ENCODE measurements at places on chromosomes 2 and 18.
A peak's percentile ranks its signal among the peaks of the same experiment; 100 is the strongest.

- DNase-seq: no peak
Observed at GRCh38 chr2:85264471-85264870, 63.3 kb downstream of the TGOLN2 start.

DNA sequence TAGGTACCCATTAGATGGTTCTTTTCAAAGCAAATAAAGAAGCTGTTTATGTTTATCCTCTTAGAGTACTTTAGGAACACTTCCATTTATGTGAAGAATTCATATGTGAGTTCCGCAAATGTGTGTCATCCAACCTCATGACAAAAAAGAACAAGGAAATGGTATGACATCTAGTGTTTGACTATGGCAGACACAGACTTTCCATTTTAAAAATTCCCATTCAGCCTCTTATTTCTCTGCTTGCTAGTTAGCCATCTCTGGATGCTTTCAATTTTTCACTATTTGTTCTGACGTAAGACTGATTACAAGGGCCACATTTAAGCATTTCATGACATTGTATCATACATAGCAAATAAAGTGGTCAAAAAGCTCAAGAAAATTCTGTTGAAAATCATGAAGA, 103.0 kb downstream of the ZAP70 start:
- no peak for DNase-seq

DNA sequence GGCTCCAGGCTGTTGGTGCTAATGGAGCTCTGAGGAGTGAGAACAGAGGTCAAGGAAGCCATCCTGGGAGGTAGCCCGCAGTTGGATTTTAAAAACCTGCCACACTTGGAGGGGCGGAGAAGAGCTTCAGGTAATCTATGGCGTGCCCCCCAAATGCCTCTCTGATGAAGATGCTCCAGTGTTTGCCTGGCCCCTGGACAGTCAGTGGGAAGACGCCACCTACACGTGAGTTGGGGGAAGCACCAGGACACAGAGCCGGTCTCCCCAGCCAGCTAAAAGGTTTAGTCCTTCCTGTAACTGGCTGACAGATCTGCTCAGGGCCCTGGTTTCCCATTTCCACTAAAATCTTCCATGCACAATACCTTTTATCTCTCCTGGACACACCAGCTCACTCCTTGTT, 225.0 kb downstream of the TTC32 start:
- DNase-seq: no peak

GRCh38 chr18:48188609-48189008, 220.6 kb downstream of the ZBTB7C start:
- no peak for DNase-seq

DNA sequence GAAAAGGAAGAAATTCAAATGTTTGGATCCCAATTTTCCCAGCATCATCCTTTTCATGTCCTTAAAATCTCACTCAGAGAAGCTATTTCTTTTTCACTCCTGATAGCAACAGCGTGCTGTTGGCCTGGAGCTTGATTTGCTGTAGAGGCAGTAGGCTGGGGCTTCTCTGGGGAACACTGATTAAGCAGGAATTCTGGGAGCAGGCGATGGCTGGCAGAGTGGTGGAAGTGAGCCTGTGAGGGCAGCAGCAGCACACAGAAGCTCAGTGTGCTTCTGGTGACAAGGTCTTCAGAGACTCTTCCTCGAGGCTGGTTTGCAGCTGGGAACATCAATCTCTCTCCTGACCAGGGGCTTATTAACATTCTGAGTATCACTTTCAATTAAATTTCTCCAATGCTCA, 284.6 kb downstream of the DPP10 start:
- no peak for DNase-seq

- DNase-seq: no peak
Observed at GRCh38 chr2:230896346-230897115, 28.5 kb downstream of the GPR55 start.

DNA sequence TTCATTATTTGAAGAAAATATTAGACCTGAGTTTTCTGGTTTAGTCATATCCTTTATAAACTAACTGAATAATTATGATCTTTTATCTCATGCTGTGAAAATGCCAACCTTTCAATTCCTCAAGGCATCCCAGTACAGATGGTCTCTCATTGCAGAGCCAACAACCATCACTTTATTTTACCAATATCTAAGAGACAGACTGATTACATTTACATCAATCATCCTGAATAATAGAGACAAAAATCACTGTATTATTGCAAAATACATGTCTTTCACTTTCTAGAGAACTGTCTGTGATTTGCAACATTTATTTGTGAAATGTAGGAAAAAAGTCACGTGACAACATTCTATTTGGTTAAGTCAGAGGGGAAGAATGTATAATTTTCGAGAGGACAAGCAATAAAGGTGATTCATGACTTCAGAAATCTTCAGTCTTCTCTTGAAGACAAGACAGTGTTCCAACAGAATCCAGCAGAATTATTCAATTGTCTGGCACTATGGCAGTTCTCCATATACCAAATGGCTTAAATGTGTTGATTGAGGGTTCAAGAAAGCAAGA, 503.6 kb upstream of the SYT4 start:
- DNase-seq: no peak

GRCh38 chr2:37443082-37443481, 98.7 kb downstream of the QPCT start:
- no peak for DNase-seq

DNA sequence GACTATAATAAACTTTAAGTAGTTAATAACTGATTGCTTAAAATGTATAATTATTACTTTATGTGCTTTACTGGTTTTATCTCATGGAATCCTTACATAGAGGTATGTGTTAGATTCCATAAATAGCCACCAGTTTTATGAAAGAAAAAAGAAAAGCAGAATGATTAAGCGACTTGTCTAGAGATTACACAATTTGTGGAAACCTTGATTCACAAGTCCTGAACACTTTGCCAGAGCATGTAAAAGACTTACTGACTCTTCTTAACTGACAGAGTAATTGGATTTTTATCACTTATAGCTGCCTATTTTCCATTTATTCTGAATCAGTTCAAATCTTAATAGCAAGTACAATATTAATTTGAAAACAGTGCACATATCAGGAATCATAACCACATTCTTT, 448.7 kb upstream of the NETO1 start:
- no peak for DNase-seq

GRCh38 chr2:112692495-112692911, 28.3 kb upstream of the NT5DC4 start:
- DNase-seq: peak; percentile 91

DNA sequence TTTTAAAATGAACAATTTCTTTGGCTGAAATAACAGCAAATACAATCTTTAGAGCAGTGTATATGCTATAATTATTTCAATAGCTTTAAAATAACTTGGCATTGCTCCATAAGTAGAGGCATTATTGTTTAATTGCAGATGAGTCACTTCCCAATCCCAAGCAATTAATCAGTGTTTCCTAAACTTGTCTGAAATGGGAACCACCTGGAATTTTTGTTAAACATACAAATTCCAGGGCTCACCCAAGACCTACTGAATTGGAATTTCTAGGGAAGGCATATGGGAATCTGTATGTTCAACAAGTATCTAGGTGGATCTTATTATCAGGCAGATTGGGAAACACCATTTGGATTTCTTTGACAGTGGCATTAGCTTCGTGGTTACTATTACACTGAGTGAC, 27.1 kb upstream of the FMNL2 start:
- no peak for DNase-seq
